ENCODE measurements at places on chromosomes 13 and 19. TPM values are rescaled to one million over a fixed set of nuclear protein-coding genes. Genes with fewer than 3 reads are reported as not detected.

FGF21 gene
- not detected for total RNA-seq

- no peak for DNase-seq
- H3K36me3 ChIP-seq = no peaks in the 10 kb centered on the region
- H3K4me1 ChIP-seq = no peaks in the 10 kb centered on the region
- peaks cover 2% of the 10 kb centered on the region for H3K27me3 ChIP-seq
These were observed 20.4 kb upstream of the DCLK1 start for GRCh38 chr13:36151591-36151990.

ZNF776 gene
- total RNA-seq = 7.4 TPM

SKA3 gene
- total RNA-seq = 29.4 TPM

GRCh38 chr13:35889560-35889959 is 241.6 kb downstream of the DCLK1 start:
- DNase-seq = no peak
- H3K36me3 ChIP-seq = no peaks in the 10 kb centered on the region
- no peaks in the 10 kb centered on the region for H3K27me3 ChIP-seq

MRPL34 gene
- total RNA-seq = 92.0 TPM

DNA sequence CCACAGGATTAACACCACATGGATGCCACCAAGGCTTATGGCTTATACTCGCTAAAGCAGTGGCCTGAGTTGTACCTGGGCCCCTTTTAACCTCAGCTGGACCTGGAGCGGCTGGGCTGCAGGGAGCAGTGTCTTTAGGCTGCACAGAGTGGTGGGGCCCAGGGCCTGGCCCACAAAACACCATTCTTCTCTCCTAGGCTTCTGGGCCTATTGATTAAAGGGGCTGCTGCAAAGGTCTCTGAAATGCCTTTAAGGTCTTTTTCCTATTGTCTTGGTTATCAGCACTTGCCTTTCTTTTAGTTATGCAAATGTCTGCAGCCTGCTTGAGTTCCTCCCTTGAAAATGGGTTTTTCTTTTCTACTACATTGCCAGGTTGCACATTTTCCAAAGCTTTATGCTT is 973.9 kb upstream of the PRR20A start:
- no peak overlapping the region for H3K27ac ChIP-seq
- no peak for DNase-seq

- DNase-seq = no peak
- no peaks in the 10 kb centered on the region for H3K36me3 ChIP-seq
- no peak overlapping the region for H3K4me3 ChIP-seq
These were observed 4.6 kb downstream of the FUT5 start for GRCh38 chr19:5865772-5866171.

GRCh38 chr13:26310003-26310402 is 56.1 kb downstream of the CDK8 start:
- peaks cover 32% of the 10 kb centered on the region for H3K4me1 ChIP-seq
- no peak for DNase-seq
- H3K36me3 ChIP-seq = peaks cover 8% of the 10 kb centered on the region
- H3K27me3 ChIP-seq = no peaks in the 10 kb centered on the region

KASH5 gene
- total RNA-seq = 0.14 TPM

DNA sequence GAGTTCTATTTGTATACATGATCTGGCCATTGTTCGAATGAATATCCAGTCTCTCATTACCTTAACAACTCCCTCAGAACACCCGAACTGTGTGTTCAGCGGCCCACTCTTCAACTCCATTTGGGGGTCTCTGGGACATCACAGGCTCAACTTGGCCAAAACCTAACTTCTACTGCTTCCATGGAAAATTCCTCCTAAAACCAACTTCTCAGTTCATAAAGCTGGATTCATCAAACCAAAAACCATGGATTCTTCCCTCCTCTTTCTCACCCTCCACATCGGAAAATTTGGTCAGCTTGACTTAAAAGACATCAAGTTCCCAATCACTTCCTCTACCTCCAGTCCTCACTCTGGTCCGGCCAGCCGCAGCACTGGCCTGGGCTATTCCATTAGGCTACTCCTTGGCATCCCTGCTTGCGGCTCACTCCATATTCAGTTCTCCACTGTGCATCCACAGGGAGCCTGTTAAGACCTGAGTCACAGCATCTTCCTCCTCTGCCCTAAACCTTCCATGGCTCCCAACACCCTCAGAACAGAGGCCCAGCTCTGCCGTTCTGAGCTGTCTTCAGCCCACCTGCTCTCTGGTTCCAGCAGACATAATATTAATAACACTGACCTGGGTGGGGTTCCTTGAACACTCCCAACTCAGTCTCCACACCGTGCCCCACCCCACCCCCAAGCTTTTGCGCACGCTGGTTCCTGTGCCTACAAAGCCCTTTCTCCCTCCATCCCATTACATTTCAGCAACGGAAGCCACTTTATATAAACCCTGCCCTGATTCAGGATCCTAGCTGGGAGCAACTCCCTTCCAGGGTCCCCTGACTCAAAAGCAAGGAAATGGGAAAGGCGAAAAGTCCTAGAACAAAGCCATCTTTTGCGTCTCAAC is 1.1 kb downstream of the ZNF792 start:
- DNase-seq = no peak
- peak overlapping the region; percentile 96 for H3K4me3 ChIP-seq
- peaks cover 16% of the 10 kb centered on the region for H3K4me1 ChIP-seq
- peaks cover 55% of the 10 kb centered on the region for H3K36me3 ChIP-seq

SLC1A6 gene
- not detected for total RNA-seq

DNA sequence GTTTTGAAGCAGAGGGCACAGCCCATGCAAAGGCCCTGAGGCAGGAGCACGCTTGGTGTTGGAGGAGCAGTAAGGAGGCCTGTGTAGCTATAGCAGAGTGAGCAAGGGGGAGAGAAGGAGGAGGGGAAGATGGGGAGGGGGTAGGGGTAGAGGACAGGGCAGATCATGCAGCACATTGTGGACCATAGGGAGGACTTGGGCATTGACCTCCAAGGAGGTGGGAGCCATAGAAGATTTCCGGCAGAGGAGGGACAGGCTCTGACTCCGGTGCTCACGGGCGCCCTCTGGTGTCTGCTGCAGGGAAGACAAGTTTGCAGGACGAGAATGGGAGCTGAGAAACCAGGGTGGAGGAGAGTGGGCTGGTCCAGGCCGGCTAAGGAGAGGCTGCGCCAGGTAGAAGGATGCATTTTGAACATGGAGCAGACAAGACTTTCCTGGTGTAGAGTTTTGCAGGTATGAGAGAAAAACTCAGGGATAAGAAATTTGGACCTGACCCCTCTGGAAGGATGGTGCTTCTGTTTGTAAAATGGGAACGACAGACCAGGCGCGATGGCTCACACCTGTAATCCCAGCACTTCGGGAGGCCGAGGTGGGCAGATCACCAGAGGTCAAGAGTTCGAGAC is 13.7 kb upstream of the CREB3L3 start:
- H3K4me3 ChIP-seq = no peak overlapping the region
- DNase-seq = peak; percentile 78
- no peaks in the 10 kb centered on the region for H3K36me3 ChIP-seq
- peaks cover 8% of the 10 kb centered on the region for H3K4me1 ChIP-seq

DNA sequence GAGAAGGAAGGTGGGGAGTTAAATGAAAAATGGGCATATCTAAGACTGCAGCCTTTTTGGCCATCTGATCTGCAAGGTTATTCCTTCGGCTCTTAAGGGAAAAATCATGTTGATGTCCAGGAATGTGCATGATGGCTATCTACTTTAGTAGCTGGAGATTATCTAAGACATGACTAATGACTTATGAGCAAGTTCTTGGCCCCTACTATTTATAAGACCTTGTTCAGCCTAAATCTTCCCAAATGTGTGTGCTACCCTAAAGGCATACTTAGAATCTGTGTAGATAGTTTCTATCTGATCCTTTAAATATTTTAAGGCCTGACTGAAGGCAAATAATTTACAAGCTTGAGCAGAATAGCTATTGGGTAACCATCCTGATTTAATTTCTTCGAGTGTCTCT is 41.8 kb upstream of the CD177 start:
- no peaks in the 10 kb centered on the region for H3K4me1 ChIP-seq
- no peaks in the 10 kb centered on the region for H3K36me3 ChIP-seq
- H3K27me3 ChIP-seq = no peaks in the 10 kb centered on the region
- DNase-seq = no peak

All from activated T-helper 2 cell treated with anti-CD3 and anti-CD28 coated beads, Interferon-gamma antibody, Interleukin-2, Interleukin-4, amounts not matched to agents 10 μg/mL and 5 μg/mL and 100 μg/mL, durations not matched to agents 14 hours and 24 hours and 36 hours (primary cell).